ENCODE measurements at places on chromosomes 11 and 22. TPM values are rescaled to one million over a fixed set of nuclear protein-coding genes. Genes with fewer than 3 reads are reported as not detected.

The LRRC74B gene
- total RNA-seq, result not detected

The POLD3 gene
- 21.8 TPM for total RNA-seq

The NPAS4 gene
- total RNA-seq, result 0.82 TPM

The RIMBP3C gene
- total RNA-seq, result 1.2 TPM

The KRTAP5-11 gene
- not detected for total RNA-seq

The ZC3H12C gene
- total RNA-seq, result 35.1 TPM

The ARHGAP20 gene
- 13.7 TPM for total RNA-seq
